ENCODE measurements at places on chromosomes 6 and 20. TPM values are rescaled to one million over a fixed set of nuclear protein-coding genes. Genes with fewer than 3 reads are reported as not detected.

The TP53TG5 gene
- not detected for total RNA-seq

The ADRM1 gene
- total RNA-seq, result 255 TPM

The SAMD10 gene
- total RNA-seq, result 1.4 TPM

The SLC4A11 gene
- 0.17 TPM for total RNA-seq

The MYLK4 gene
- 0.31 TPM for total RNA-seq

The IL17A gene
- total RNA-seq, result not detected

The CALHM6 gene
- 0.74 TPM for total RNA-seq

The SLC26A8 gene
- total RNA-seq, result not detected

The KIAA1755 gene
- not detected for total RNA-seq

The PLEKHG1 gene
- total RNA-seq, result not detected

The RSPO4 gene
- total RNA-seq, result not detected

The PACRG gene
- total RNA-seq, result not detected

The GPX5 gene
- not detected for total RNA-seq

The NQO2 gene
- total RNA-seq, result 203 TPM

The PRPH2 gene
- total RNA-seq, result not detected
